ENCODE measurements at places on chromosomes 7 and 10.

- DNase-seq: no peak
Observed at GRCh38 chr7:77479536-77480088, 57.5 kb upstream of the PTPN12 start.

- DNase-seq: no peak
Observed at GRCh38 chr10:118792526-118792925, 37.8 kb upstream of the CACUL1 start.

DNA sequence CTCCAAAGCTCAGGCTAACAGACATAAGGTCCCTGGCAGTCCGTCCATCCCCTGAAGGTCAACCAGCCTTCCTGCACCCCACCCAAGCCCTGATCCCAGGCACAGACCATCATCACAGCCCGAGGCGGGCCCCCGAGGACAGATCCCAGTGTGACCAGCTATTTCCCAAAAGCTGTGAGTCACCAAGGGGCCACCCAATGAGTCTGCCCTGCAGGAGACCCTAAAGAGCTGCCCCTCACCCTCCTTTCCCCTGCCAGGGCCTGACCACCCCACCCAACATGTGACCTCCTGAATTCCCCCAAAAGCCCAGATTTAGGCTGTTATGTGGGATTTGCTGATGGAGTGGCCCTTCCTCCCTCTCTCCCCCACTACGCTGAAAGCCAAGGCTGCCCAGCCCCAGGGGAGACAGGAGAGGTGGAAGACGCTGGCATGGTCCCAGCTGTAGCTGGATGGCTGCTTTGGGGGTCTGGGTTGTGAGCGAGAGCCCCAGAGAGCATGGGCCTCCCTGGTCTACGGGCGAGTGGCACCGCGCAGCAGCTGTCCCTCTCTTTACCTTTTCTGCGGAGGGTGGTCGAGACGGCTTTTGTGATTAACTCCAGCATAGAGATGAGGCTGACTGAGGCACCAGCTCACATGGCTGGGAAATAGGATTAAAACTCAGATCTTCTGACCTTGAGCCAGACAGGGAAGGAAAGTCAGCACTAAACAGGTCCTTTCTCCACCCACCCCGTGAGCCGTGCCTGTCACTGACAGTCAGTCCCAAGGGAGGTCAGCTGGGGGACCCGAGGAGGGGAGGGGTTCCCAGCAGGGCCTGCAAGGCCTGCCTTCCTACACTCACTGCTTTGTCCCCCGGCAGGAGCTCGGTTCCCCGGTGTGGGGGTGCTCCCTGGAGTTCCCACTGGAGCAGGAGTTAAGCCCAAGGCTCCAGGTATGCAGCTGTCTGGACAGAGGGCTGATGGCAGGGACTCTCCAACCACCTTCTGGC, 16.7 kb downstream of the ELN start:
- DNase-seq: no peak

DNA sequence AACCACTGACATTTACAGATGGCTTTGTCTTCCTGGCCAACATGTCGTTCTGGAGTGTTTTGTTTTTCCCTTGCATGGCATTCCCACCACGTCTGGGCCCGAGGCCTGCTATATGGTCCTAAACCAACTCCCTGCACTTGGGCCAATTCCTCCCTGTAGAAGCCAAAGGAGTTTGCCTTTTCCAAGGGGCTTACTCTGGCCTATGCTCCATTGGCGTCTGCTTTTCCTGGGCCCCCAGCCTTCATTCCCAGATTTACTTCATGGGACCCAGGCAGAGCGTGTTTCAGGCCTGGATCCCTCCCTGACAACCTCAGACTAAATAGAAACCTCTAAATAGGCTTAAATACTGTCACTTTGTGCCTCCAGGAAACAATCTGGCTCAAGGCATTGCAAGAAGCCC, 60.7 kb downstream of the MINDY4 start:
- no peak for DNase-seq

DNA sequence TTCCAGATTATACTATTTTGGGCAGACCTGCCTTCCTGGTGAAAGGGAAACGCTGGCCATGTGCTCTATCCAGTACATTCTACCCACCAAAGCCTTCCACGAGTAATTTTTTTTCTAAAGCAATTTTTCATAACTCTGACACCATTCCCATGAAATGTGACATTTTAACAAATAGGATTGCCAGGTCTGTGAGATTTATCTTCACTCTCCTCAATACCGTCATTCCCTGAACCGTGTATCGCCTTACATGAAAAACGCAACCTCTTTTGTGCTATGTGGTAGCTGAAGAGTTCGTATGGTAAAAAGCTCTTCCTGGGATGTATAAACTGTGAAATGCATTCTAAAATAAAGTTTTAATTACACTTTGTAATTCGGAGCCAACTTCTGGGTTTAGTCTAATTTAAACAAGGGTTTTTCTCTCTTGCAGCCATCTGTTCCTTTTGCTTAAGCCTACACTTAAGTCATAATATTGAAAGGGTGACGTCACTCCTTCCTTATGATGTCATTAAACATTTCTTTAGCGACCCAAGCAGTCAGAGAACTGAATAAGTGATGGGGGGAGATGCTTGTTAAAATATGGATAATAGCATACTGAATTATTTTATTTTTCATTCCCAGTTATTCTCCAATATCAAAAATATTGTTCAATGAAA, 27.7 kb downstream of the C1QL3 start:
- no peak for DNase-seq

DNA sequence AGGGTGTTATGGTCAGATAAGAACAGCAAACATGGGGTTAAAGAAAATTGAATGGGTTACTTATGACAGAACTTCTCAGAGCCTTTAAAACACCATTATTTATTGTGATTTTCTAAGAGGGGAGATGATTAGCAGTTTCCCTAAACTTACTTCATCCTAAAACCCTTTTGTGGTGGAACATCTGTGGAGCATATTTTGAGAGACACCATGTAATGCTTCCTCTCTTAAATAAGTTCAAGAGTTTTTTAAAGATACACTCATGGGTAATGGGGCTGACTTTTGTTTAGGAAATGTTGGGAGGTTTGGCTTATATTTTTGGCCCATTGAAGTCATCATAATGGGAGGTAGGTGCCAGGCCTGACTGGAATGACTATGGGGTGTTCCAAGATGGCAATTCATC, 8.4 kb upstream of the PDCD4 start:
- DNase-seq: no peak

DNA sequence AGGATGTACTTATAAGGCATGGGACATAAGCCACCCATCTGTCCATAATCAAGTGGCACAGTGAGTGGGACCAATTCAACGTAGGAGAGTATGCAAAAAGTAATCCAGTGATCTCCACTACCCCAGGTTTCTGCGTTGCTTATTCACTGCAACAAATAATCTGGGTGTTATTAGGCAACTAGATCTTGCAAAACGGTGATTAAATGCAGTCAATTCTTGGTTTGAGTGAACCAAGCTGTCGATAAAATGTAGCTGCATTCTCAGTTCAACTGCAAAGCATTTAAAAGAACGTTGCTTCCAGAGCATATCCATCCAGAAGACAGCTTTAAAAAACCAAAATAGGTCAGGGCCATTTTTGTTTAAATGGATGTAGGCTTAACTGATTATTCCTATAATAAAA, 5.0 kb downstream of the LSMEM1 start:
- DNase-seq: no peak
